ENCODE measurements at places on chromosomes 2 and 18. TPM values are rescaled to one million over a fixed set of nuclear protein-coding genes. Genes with fewer than 3 reads are reported as not detected.

C2orf92 gene
- 1.3 TPM for total RNA-seq

ABCB11 gene
- total RNA-seq = not detected

MEP1B gene
- not detected for total RNA-seq

KCNE4 gene
- not detected for total RNA-seq

GPAT2 gene
- total RNA-seq = 1.7 TPM

MCM6 gene
- 71.3 TPM for total RNA-seq

SDC1 gene
- 134 TPM for total RNA-seq

CWC22 gene
- 16.5 TPM for total RNA-seq

MARS2 gene
- 5.8 TPM for total RNA-seq

CCDC68 gene
- 2.7 TPM for total RNA-seq

ZSWIM2 gene
- not detected for total RNA-seq

SNORC gene
- 1.2 TPM for total RNA-seq

NTSR2 gene
- not detected for total RNA-seq

DNA sequence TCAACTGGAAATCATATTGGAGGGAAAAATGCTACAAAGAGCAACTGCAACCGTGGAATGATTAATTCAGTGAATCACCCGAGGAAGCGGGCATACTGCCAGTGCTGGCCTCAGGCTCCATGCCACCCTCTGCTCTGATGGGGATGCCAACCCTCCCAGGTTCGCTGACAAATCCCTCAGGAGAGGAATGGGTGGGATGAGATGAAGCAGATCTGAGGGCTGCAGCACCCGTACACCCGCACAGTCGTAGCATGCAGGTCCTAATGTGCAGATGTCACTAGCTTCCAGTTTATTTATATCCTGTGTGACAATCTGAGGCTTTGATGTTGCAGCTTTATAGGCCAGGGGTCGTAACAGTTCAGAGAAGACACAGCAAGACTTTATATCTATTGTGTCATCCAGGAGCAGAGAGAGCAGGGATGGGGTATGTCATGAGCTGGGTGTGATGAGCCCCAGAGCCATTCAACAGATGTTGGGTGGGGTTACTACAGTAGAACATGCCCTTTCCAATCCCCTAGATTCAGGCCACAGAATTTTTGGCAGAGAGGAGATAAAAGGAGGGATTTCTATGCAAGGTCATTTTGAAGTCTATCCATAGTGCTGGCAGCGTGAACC lies 44.6 kb downstream of the DPP4 start:
- DNase-seq = peak; percentile 39

DNA sequence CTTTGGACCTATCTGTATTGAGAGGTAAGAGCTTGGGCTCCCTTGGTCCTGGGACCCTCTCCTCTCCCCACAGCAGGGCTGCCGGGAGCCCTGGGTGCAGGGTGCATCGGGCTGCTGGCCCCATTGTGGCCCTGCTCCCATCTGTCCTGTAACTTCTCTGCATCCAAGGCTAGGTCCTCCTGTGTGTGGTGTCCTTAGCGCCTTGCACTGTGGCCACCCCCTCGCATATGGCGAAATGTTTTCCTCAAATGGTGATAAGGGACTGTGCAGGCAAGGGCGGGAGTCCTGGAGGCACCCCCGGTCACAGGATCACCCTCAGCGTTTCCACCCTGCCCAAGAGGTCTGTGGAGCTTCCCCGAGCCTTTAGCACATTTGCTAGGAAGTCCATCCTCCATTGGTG lies 208.2 kb downstream of the SH3RF3 start:
- no peak for DNase-seq

DNA sequence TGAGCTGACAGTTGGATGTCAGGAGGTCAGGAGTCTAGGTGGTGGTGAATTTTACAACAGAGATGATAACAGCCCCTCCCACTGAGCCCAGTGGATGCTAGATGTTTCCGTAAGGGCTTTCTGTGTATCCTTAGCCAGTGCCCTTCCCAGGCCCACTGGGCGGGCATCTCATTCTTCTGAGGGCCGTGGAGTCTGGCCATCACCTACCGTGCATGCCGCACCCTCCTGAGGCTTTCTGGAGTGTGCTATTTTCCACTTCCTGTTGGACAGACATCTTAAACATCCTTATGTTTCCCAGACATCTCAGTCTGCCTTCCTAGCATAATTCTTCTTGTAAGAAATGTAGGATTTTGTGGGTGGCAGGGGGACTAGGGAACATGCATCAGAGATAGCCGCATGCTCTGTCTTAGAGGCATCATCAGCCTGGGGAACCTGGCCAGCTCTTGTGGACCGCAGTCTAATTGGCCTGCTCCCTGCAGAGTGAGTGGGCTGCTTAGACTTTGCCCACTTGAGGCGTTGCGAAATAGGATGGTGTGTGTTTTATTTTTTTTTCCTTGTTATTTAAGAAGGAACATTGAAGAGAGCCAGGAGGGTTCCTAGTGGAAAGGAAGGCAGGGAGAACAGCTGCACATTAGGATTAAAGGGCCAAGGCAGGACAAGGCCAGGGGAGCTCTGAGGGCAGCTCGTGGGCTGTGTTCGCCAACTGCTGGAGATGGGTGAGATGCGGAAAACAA lies 135.8 kb downstream of the SH3RF3 start:
- no peak for DNase-seq

GRCh38 chr2:15122915-15123314 lies 438.2 kb downstream of the NBAS start:
- DNase-seq = no peak

GRCh38 chr2:56102098-56102497 lies 81.7 kb upstream of the CCDC85A start:
- DNase-seq = no peak

GRCh38 chr2:136058262-136058661 lies 59.7 kb downstream of the CXCR4 start:
- no peak for DNase-seq

DNA sequence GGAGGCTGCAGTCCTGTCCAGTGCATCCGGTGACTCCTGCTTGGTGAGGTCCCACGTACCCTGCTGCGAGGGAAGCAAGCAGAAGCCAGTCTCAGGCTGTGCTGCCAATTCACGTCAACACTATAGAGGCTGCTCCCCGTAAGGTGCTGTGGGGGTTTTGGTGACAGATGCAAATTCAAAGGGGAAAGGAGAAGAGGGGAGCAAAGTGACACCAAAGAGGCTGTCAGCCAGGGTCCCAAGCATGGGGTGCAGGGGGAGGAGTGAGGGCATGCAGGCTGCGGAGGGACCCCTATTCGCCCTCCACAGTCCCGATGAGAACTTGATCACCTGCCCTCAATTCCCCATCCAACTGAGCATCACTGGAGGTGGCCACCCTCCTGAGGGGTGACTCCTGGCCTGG lies 179.4 kb upstream of the HS6ST1 start:
- no peak for DNase-seq

- no peak for DNase-seq
Measured at GRCh38 chr2:241686324-241686649, 328 bp downstream of the DTYMK start.

DNA sequence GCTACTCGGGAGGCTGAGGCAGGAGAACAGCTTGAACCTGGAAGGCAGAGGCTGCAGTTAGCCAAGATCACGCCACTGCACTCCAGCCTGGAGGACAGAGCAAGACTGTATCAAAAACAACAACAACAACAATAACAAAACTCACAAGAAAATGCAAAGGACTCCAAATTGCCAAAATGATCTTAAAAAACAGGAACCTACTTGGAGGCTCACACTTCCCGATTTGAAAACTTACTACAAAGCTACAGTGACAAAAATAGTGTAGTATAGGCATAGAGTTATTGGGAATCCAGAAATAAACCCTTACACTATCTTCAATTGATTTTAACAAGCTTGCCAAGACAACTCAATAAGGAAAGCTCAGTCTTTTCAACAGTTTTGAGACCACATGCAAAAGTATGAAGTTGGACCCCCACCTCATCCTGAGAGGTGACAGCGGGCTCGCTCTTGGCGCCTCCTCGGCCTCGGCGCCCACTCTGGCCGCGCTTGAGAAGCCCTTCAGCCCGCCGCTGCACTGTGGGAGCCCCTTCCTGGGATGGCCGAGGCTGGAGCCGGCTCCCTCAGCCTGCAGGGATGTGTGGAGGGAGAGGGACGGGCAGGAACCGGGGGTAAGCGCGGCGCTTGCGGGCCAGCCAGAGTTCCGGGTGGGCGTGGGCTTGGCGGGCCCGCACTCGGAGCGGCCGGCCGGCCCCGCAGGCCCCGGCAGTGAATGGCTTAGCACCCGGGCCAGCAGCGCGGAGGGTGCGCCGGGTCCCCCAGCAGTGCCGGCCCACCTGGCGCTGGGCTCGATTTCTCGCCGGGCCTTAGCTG lies 18.3 kb upstream of the ACVR2A start:
- DNase-seq = no peak

- no peak for DNase-seq
Measured at GRCh38 chr2:215796140-215796855, 217.1 kb downstream of the MREG start.

DNA sequence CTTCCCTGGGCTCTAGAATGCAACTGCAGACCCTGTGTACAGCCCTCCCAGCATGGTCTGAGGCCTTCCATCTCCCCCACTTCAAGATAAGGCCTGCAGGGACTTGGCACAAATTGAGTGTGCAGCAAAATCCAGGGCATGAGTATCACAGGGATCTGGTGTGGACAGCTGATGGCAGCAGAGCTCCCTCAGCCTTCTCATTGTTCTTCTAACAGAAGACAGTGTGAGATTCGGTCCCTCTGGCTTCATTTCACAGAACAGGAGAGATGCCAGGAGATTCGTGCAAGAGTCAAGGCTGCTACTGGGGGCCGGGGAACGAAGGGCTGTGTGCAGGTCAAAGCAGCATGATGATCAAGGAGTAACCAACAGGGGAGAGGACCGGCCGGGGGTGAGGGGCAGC lies 85.8 kb downstream of the UXS1 start:
- DNase-seq = no peak

- DNase-seq = no peak
Measured at GRCh38 chr2:48292393-48292792, 237.6 kb upstream of the STON1 start.

GRCh38 chr2:72913486-72914205 lies 3.7 kb upstream of the EMX1 start:
- no peak for DNase-seq

DNA sequence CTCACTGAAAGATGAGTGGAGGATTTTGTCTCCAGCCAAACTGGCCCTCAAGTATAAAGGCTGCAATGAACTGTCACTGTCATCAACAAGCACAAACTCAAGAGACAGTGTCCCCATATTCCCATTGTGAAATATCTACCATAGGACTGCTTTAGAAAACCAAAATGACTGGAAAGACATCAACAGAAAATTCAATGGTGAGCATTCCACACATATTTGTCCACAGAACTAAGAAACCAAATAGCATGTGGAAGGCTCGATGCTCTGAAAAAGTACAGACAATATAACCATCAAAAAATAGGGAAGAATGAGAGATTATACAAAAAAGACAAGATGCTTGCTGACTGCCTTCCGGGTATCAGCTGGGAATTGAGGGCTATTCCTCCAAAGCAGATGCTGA lies 37.6 kb downstream of the TGFBRAP1 start:
- DNase-seq = no peak

- no peak for DNase-seq
Measured at GRCh38 chr18:48962994-48963561, 12.3 kb upstream of the SMAD7 start.

GRCh38 chr2:201984800-201985525 lies 48.7 kb upstream of the FZD7 start:
- DNase-seq = no peak

- no peak for DNase-seq
Measured at GRCh38 chr18:33239298-33239697, 201.2 kb downstream of the CCDC178 start.

GRCh38 chr2:178286636-178287035 lies 92.3 kb downstream of the OSBPL6 start:
- no peak for DNase-seq

DNA sequence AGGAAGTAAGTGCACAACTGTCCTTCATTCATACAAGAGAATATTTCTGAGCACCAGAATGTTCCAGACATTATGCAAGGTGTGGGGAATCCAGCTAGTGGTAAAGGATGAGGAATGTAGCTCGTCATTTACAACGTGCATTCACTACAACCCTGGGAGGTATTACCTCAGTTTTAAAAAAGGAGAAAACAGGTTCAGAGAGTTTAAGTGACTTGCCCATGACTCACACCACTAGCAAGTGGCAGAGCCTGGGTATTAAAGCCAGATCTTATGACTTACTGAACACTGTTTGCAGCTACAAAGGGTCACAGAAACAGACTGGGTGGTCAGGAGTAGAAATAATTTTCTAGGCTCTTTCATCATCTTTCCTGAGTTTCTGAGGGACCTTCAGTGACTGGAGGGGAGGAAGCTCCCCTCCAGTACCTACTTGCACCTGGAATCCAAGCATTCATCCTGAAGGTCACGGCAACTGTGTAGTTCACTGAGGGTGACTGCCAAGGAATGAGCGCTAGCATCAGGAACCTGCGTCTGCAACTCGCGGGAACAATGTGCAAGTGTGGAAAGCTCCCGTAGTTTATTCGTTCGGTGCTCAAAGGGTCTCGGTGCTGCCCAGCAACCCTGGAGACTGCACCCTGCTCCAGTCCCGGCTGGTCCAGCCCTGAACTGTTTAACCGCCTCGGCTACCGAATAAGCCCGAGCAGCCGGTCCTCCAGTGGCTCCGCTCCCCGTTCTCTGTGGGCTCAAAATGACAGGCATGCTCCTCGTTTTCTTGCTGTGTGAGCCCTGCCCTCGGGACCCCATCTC lies 647 bp downstream of the CCDC121 start:
- peak; percentile 98 for DNase-seq

DNA sequence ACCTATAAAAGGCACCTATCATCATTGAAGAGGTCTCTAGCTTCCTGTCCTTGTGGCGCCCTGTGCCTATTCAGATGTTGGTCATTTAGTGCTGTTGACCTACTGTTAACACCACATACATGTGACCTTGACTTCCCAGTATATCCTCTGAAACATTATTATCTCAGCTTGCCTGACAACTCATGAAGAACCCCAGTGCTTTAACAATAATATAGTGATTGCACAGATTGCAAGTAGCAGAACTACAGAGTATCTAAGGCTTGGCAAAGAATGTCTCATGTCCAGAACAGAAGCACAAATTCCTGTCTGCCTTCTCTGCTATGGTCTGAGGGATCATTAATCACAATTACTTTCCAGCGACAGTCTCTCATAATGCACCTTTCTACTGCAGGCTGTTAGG lies 165.3 kb downstream of the LCLAT1 start:
- no peak for DNase-seq

GRCh38 chr2:183740241-183740640 lies 616.0 kb downstream of the NUP35 start:
- DNase-seq = no peak

- no peak for DNase-seq
Measured at GRCh38 chr2:26952374-26952773, 18.1 kb upstream of the MAPRE3 start.

- no peak for DNase-seq
Measured at GRCh38 chr2:142980246-142981068, 103.0 kb downstream of the KYNU start.

GRCh38 chr18:41771973-41772372 lies 183.1 kb upstream of the PIK3C3 start:
- no peak for DNase-seq

- no peak for DNase-seq
Measured at GRCh38 chr18:26977781-26978180, 112.3 kb upstream of the AQP4 start.
